ENCODE measurements at places on chromosomes 4 and X. TPM values are rescaled to one million over a fixed set of nuclear protein-coding genes. Genes with fewer than 3 reads are reported as not detected.

- H3K27me3 ChIP-seq: no peaks in the 10 kb centered on the region
- no peak overlapping the region for H3K27ac ChIP-seq
- H3K4me1 ChIP-seq: no peaks in the 10 kb centered on the region
- no peaks in the 10 kb centered on the region for H3K36me3 ChIP-seq
Observed at GRCh38 chr4:175622887-175623286, 189.2 kb downstream of the GPM6A start.

INTS6L gene
- 18.7 TPM for total RNA-seq

DNA sequence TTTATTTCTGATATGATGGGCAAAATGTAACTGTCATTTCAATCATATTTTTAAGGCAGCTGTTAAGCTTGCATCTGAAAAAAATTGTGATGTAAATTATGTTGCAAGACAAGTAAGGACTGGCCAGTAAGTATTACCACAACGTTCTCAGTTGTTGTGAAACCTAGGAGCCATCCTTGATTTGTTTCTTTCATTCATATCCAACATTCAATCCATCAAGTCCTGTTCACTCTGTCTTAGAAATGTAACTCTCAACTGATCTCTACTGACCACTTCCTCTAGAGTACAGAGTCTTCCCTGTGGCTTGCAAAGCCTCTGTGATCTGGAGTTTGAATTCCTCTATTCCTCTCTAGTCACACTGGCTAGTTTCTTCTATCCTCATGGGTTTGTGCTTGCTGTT lies 161.4 kb upstream of the MAD2L1 start:
- no peaks in the 10 kb centered on the region for H3K27me3 ChIP-seq
- DNase-seq: no peak
- no peaks in the 10 kb centered on the region for H3K4me1 ChIP-seq

DNA sequence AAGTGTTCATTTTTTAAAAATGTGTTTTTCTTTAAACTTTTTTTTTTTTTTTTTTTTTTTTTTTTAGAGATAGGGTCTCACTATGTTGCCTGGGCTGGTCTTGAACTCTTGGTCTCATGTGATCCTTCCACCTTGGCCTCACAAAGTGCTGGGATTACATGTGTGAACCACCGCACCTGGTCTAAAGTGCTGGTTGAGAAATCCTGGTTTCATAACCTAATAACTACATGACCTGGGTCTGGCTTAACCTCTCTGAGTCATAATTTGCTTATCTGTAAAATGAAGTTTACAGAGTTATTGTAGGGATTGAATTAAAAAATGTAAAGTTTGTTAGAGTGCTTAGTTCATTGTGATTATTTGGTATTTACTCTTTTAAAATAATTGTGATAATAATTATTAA lies 5.2 kb downstream of the HSD17B13 start:
- H3K36me3 ChIP-seq: no peaks in the 10 kb centered on the region
- no peak for DNase-seq
- H3K27ac ChIP-seq: no peak overlapping the region
- no peaks in the 10 kb centered on the region for H3K4me1 ChIP-seq
- H3K27me3 ChIP-seq: no peaks in the 10 kb centered on the region

GRCh38 chr4:123546573-123547060 lies 150.0 kb downstream of the SPRY1 start:
- no peaks in the 10 kb centered on the region for H3K36me3 ChIP-seq
- no peak for DNase-seq
- no peaks in the 10 kb centered on the region for H3K4me1 ChIP-seq
- no peaks in the 10 kb centered on the region for H3K27me3 ChIP-seq

AFF1 gene
- 69.2 TPM for total RNA-seq

GRCh38 chr4:140188975-140189374 lies 35.0 kb upstream of the MAML3 start:
- DNase-seq: peak; percentile 47
- no peak overlapping the region for H3K27ac ChIP-seq
- no peaks in the 10 kb centered on the region for H3K36me3 ChIP-seq
- H3K4me3 ChIP-seq: no peak overlapping the region

GRCh38 chr4:56185901-56186300 lies 201.4 kb downstream of the AASDH start:
- no peaks in the 10 kb centered on the region for H3K36me3 ChIP-seq
- no peak overlapping the region for H3K4me3 ChIP-seq
- no peak for DNase-seq
- H3K4me1 ChIP-seq: no peaks in the 10 kb centered on the region

- no peaks in the 10 kb centered on the region for H3K4me1 ChIP-seq
- peaks cover 4% of the 10 kb centered on the region for H3K27me3 ChIP-seq
- no peaks in the 10 kb centered on the region for H3K36me3 ChIP-seq
- no peak for DNase-seq
Observed at GRCh38 chr4:16055471-16055870, 28.4 kb downstream of the PROM1 start.

GRCh38 chr4:20084488-20084887 lies 167.2 kb upstream of the SLIT2 start:
- H3K36me3 ChIP-seq: no peaks in the 10 kb centered on the region
- H3K27me3 ChIP-seq: no peaks in the 10 kb centered on the region
- no peaks in the 10 kb centered on the region for H3K4me1 ChIP-seq
- H3K4me3 ChIP-seq: no peak overlapping the region
- no peak overlapping the region for H3K27ac ChIP-seq

- H3K4me1 ChIP-seq: no peaks in the 10 kb centered on the region
- no peak overlapping the region for H3K27ac ChIP-seq
- H3K27me3 ChIP-seq: no peaks in the 10 kb centered on the region
- no peaks in the 10 kb centered on the region for H3K36me3 ChIP-seq
Observed at GRCh38 chr4:187235456-187236170, 512.0 kb upstream of the FAT1 start.

DNA sequence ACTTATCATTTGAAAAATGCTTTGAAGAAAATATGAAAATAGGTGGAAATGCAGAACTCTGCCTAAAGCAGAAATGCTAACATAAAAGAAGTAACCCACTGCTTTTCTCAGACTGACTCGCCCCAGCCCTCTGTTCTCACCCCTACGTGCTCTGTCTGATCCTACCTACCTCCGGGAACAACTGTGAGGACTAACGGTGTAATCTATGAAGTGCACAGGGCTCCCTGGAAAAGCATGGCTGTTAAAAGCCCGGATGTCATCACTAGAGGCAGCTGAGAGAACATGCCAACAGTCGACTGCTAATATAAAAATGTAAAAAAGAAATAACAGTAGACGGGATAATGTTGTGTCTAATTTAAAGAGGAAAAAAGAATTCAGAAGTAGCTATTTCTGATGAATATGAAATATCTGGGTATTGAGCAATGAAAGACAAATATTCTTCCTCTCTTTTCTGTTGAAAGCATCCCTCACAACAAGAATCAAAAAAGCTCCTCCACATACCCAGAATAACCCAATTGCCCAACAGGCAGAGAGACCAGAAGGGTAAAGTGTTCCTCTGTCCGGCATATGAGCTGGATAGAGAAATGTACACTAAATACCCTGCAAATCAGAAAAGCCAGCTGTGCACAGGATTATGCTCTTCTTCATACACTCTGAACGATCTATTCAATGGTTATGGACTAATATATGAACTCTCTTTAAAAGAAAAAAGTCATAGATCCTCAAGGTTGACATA lies 130.7 kb downstream of the TSPAN5 start:
- no peaks in the 10 kb centered on the region for H3K36me3 ChIP-seq
- no peak overlapping the region for H3K27ac ChIP-seq
- DNase-seq: no peak
- H3K4me1 ChIP-seq: no peaks in the 10 kb centered on the region

GRCh38 chr4:1685235-1686150 lies 1.4 kb upstream of the FAM53A start:
- H3K36me3 ChIP-seq: no peaks in the 10 kb centered on the region
- H3K4me1 ChIP-seq: peaks cover 6% of the 10 kb centered on the region
- no peak for DNase-seq

XAGE1A gene
- not detected for total RNA-seq

GRCh38 chr4:8577046-8577445 lies 3.1 kb upstream of the GPR78 start:
- no peak overlapping the region for H3K27ac ChIP-seq
- no peak for DNase-seq
- H3K4me1 ChIP-seq: no peaks in the 10 kb centered on the region
- no peaks in the 10 kb centered on the region for H3K36me3 ChIP-seq
- H3K27me3 ChIP-seq: peaks cover 17% of the 10 kb centered on the region
- no peak overlapping the region for H3K4me3 ChIP-seq

- H3K27me3 ChIP-seq: no peaks in the 10 kb centered on the region
- H3K27ac ChIP-seq: no peak overlapping the region
- H3K4me1 ChIP-seq: no peaks in the 10 kb centered on the region
- DNase-seq: no peak
- no peak overlapping the region for H3K4me3 ChIP-seq
- H3K36me3 ChIP-seq: no peaks in the 10 kb centered on the region
Observed at GRCh38 chr4:80434238-80434637, 98.7 kb downstream of the CFAP299 start.

GRCh38 chrX:150848914-150849365 lies 49.5 kb downstream of the CD99L2 start:
- no peak overlapping the region for H3K27ac ChIP-seq
- no peaks in the 10 kb centered on the region for H3K4me1 ChIP-seq
- no peak for DNase-seq
- no peaks in the 10 kb centered on the region for H3K36me3 ChIP-seq

- no peak overlapping the region for H3K4me3 ChIP-seq
- no peaks in the 10 kb centered on the region for H3K4me1 ChIP-seq
- no peak for DNase-seq
- H3K36me3 ChIP-seq: no peaks in the 10 kb centered on the region
- no peaks in the 10 kb centered on the region for H3K27me3 ChIP-seq
- no peak overlapping the region for H3K27ac ChIP-seq
Observed at GRCh38 chr4:138341739-138342415, 99.7 kb upstream of the SLC7A11 start.

PRAF2 gene
- total RNA-seq: 44.5 TPM

GRCh38 chrX:30570505-30570904 lies 7.1 kb downstream of the TASL start:
- H3K27ac ChIP-seq: no peak overlapping the region
- no peaks in the 10 kb centered on the region for H3K4me1 ChIP-seq
- H3K36me3 ChIP-seq: no peaks in the 10 kb centered on the region
- no peak for DNase-seq
- H3K4me3 ChIP-seq: no peak overlapping the region

GRCh38 chrX:96752781-96753180 lies 68.1 kb downstream of the DIAPH2 start:
- no peaks in the 10 kb centered on the region for H3K4me1 ChIP-seq
- DNase-seq: no peak
- no peaks in the 10 kb centered on the region for H3K36me3 ChIP-seq
- no peak overlapping the region for H3K27ac ChIP-seq
- H3K27me3 ChIP-seq: peaks cover 8% of the 10 kb centered on the region

Measured in adrenal gland (tissue), 19 donors.